Activated effector memory CD4-positive, alpha-beta T cell treated with Interleukin-2 at 50 U/mL for 16 hours (primary cell): ENCODE measurements at places on chromosomes 4 and X.
A peak's percentile ranks its signal among the peaks of the same experiment; 100 is the strongest.

GRCh38 chrX:42797651-42798269, 19.8 kb upstream of the PPP1R2C start:
- no peak for DNase-seq

GRCh38 chrX:110992611-110993010, 103.4 kb upstream of the PAK3 start:
- DNase-seq, result no peak

DNA sequence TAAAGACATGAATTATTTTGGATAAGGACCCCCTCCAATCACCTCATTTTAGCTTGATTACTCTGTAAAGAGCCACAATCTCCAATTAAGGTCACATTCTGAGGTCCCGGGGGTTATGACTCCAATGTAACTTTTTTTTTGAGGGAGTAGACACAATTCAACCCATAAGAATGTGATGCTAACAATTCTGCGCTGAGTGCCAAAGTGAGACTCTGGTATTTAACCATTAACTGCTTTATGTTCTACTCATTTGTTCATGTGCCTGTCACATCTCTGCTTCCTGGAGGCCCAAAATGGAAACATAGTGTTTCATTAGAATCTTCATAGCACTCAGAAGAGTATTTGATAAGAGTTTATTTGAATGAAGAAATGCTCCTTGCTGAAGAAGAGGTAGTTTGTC, 234.8 kb downstream of the CPE start:
- DNase-seq, result no peak

GRCh38 chr4:5033281-5033841, 14.1 kb upstream of the CYTL1 start:
- no peak for DNase-seq

DNA sequence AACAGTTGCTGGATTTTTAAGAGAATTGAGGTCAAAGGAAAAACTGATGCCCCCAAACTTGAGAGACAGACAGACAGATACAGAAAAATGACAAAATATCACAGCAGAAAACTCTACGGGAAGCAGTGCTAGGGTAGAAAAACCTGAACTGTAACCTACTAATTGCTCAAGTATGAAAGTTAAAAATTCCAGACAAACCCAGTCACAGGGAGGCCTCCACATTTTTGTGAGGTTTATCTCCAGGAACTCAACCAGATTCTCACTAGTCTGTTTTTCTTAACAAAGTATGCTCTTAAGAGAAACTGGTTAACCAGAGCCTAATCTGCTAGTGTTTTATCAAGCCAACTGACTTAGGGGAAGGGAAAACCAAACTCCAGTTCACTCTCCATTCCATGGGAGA, 19.9 kb upstream of the PPP3CA start:
- no peak for DNase-seq

DNA sequence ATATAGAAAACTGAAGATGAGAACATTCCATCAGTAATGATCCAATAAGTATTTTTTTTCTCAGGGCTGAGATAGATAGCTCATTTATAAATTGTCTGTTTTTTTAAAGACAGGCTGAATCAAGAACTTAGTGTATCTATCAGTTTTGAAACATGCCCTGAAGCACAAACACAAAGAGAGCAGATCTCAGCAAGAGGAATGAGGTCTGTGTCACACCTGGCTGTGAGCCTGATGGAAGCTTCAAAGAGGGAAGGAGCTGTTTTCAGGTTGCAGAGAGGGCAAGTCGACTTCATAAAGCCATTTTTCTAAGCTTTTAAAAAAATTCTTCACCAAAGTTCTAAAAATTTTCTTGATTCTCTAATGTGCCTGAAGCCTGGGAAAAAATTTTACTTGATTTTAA, 434.9 kb downstream of the PDGFC start:
- no peak for DNase-seq

GRCh38 chr4:174278467-174278866, 5.0 kb downstream of the FBXO8 start:
- DNase-seq, result no peak

GRCh38 chr4:86132468-86132867, 227.4 kb downstream of the MAPK10 start:
- DNase-seq, result no peak

DNA sequence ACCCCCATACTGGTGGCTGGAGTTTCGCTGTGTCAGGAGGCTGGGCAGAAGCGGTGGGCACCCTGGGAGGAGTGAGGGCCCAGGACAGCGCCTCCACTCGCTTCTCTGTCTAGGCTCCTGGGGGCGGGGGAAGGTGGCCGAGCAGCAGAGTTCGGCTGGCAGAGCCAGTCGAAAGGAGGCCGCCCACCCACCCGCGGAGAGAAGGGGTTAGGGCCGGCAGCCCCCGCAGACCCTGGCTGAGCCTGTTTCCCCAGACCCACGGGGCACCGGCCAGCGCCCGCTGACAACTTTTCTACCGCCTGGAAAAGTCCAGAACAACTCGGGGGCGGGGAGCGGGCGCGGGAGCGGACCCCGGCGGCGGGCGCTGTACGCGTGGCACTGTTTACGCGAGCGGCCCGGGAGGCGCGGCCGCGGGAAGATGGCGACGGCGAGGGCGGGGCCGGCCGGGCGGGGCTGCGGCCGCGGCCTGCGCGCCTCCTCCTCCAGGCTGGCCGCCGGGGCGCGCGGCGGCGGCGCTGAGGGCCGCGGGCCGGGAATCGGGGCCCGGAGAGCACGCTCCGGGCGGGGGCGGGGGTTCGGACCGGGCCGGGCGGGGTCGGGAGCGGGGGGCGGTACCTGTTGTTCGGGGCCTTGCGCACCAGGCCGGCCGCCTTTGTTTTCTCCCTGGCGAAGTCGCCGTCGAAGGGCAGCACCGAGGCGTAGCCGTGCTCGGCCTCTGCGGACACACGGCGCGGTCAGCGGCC, 628 bp downstream of the MXD4 start:
- DNase-seq, result peak; percentile 46

GRCh38 chrX:85024044-85024443, 20.4 kb downstream of the APOOL start:
- DNase-seq, result no peak

- DNase-seq, result peak; percentile 91
These were observed at the start of gene PI4K2B for GRCh38 chr4:25233737-25234389. Gene PI4K2B, plus strand, starts transcription at chr4:25234033. Its CDS starts 131 bp downstream, at chr4:25234164.

- no peak for DNase-seq
These were observed 24.2 kb upstream of the SLC2A9 start for GRCh38 chr4:10045481-10045880.

DNA sequence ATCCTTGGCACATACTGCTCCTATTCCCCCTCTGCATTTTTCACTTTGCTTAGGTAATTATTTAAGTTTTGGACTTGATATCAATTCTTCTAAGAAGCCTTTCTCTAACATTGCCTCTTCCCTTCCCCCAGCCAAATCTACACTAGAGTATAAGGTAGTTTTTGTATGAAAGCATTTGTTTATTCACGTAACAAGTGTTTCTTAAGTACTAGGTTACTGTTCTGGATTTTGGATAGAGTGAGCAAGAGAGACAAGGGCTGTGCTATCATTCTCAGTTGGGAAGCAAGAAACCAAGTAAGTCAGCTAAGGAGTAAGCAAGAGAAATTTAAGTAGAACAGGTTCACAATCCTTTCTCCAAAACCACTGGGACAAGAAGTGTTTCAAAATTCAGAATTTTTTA, 55.9 kb upstream of the HHIP start:
- DNase-seq, result no peak

DNA sequence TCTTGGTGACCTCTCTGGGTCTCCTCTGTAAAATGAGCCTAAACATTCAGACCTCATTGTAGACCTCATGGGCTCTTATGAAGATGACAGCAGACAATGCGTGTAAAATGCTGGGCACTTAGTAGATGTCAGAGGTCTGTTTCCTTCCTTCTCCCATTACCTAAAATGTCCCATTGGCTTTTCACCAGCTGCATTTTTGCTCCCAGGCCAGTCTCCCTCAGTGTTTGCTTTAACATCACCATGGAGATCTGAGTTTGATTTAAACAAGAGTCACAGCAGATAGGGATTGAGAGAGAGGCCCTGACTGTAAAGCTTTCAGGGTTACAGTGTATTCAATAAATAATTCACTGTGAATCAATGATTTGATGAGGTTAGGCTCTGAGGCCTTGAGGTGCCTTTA, 24.3 kb downstream of the PSAPL1 start:
- DNase-seq, result no peak

DNA sequence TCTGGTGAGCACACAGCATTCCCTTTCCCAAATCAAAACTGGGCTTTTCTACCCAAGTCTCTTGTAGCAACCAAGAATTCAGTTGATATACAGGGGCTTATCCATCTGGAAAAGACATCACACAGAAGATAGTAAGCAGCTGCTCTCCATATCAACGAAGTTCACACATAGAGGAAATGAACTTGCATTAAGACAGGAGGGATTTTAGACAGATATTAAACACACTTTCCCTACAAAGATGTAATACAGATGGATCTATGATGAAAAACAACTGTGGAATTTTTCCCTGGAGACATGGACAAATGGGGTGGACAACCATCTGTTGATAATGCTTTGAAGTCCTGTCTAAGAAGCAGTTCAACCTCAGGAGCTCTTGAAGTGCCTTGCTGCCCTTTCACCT, 9.8 kb upstream of the PDE5A start:
- no peak for DNase-seq

DNA sequence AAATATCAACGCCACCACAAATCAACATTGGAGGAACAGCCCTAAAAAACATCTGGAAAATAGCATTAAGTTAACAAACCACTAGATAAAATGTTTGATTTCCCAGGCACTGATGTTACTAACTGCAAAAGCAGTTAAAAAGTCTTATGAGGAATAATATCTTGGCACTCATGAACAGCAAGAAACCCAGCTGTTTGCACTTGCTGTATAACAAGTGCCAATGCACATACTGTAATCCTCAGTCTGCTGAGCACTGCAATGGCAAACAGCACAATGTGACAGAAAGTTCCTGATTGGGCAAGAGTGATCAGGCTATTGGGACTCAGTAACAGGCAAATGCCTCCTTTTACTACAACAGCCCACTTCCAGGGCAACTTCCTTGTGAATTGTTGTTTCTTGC, 20.8 kb upstream of the SEC24B start:
- no peak for DNase-seq

DNA sequence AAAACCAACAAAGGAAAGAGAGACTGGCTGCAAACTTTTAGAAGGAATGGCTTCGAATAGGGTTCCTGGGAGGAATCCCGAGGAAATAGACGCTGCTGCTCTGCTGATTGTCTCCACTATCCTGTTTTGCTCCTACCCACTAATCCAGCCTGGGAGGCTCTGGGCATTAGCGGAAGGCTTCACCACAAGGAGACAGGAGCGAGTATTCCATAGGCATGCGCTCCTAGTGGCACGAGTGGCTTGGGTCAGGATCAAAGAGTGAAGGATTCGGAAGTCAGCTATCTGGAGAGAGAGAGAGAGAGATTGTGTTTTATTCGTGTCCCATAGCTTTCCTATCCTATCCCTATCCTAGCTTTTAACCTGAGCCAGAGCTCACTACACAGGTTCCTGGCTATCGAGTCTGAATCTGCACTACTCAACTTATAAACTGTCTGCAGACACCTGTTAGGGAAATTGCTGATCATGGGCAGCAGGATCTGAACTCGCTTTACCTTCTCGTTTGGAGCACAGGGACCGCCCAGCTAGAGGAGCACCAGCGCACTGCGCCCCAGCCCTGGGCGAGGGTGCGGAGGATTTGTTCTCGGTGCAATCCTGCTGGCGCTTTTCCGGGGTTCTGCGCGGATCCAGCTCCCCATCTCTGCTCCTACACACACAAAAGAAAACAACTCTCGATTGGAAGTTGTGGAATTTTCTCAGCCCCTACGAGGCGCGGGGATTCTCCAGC, 740 bp upstream of the NPY2R start:
- no peak for DNase-seq

- no peak for DNase-seq
These were observed 116.1 kb downstream of the PCDH7 start for GRCh38 chr4:30836231-30836630.

- no peak for DNase-seq
These were observed 103.9 kb downstream of the SYTL5 start for GRCh38 chrX:38110231-38110630.

- DNase-seq, result no peak
These were observed 194.4 kb upstream of the CPEB2 start for GRCh38 chr4:14807856-14808255.

DNA sequence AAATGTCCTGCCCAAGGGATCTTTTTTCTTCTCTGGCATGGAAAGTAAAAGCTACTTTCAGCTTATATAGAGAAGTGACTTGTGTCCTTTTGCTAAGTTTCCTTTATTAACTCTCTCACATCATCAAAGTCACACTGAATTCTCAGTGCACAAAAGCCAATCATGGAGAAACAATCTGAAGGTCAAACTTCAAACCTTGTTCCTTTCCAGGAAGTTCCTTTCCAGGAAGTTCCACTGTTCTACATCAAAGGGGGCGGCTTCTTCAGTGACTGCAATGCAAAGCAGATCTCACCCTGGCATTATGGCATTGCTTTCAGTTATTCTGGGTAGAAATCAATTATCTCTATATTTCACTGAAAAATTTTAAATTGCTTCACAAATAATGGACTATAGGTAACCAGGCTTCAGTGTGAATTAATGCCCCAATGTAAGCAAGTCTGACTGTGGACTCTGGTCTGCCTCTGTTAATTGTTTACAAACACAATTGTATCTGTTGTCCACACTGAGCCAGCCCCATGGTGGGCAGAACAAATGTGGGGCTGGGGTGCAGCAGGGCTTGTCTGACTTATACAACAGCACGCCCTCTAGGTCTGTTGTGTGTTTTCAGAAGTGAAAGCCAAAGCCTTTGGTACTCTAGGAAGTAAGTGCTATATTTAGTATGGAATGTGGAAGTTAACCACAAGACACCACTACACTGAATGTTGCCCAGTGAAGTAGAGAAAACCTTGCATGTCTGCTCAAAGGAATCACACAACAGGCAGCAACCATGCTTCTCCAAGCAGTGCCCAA, 98.8 kb downstream of the CDS1 start:
- no peak for DNase-seq

- DNase-seq, result no peak
These were observed 121.8 kb upstream of the TMEM47 start for GRCh38 chrX:34778916-34779315.

DNA sequence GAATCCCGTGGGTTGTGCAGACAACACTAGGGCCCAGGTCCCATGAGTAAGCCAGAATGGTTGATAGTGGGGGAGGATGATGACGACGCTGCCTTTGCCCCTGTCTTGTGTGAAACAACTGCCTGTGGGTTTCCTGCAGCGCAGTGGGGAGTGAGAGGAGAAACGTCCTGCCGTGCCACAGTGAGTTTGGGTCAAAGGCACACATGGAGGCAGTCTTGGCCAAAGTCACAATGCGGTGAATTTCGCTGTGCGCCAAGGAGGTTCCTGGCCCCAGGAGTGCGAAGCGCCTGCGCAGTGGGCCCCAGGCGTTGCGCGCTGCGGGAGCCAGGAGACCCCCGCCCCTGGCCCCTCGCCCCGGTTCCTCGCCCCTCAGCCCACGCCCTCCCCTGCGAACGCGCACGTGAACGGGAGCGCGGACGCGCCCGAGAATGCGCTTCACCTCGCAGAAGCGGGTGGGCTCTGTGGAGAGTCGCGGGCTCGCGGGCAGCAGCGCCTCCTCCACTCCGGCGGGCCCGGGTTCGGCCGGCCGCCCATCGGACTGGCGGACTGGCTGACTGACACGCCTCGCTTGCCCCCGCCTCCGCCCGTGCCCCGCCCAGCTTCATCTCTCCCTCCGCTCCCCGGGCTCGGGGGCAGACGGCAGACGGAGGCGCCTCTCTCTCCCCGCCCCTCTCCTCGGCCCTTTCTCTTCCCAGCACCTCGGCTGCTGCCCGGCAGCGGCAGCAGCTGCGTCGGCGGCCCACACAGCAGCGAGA, at the start of gene NUDT10:
NUDT10 (plus strand) TSS at position 635 of the 755 bp plus-strand sequence. CDS start 144 bp downstream, outside the sequence.
- DNase-seq, result no peak

- DNase-seq, result no peak
These were observed 100.5 kb downstream of the PTCHD1 start for GRCh38 chrX:23435108-23435507.
